ENCODE measurements at places on chromosomes 12 and 14.

GRCh38 chr14:94638339-94638738 lies 26.1 kb downstream of the SERPINA3 start:
- DNase-seq, result no peak

DNA sequence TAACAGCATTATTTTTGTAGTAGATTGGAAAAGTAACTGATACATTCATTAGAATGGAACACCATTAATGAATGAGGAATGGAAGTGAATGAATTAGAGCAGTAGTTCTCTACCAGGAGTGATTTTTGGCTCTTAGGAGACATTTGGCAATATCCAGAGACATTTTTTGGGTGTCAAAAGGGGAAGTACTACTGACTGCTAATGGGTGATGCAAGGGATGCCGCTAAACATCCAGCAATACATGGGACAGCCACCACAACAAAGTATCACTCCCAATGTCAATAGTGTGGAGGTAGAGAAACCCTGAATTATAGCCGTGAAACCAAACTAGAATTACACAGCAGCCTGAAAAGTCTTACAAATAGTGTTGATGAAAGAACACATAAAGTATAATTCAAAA lies 1.5 kb downstream of the CHURC1 start:
- DNase-seq, result no peak

DNA sequence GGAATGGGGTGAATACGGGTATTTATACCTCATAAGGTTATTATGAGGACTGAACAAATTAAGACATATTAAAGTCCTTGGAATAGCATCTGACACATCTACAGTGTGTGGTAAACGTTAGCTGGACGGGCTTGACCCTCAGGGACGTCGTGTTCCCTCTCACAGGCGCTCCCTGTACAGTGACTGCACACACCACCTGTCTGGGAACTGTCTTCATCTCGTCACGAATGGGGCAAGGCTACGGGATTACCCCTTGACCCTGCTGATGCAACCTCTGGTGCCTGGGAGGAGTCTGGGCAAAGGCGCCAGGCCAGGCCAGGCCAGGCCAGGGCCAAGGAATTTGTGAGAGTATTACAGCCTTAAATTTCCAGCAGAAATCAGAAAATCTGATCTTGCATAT lies 191.1 kb downstream of the CALM1 start:
- DNase-seq, result no peak

DNA sequence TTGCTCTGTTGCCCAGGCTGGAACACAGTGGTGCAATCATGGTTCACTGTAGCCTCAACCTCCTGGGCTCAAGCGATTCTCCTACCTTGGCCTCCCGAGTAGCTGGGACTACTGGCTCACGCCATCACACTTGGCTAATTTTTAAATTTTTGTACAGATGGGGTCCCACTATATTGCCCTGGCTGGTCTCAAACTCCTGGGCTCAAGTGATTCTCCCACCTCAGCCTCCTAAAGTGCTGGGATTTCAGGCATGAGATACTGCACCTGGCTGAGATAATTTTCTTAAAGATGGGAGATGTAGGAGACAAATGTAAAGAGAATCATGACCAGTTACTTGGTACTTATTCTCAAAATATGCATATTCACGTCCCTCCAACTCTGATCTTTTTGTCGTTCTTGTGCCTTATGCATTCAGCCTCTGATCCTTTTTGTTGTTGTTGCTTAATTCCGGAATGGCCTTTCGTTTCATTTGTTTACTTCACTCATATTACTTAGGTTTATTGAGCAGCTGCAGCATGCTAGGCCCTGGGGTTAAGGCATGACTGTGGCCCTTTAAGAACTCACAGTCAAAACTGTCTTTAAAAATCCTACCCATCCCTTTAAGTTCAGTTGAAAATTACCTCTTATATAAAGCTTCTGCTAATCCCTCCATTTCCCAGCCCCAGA lies 8.9 kb downstream of the RBMS2 start:
- no peak for DNase-seq

DNA sequence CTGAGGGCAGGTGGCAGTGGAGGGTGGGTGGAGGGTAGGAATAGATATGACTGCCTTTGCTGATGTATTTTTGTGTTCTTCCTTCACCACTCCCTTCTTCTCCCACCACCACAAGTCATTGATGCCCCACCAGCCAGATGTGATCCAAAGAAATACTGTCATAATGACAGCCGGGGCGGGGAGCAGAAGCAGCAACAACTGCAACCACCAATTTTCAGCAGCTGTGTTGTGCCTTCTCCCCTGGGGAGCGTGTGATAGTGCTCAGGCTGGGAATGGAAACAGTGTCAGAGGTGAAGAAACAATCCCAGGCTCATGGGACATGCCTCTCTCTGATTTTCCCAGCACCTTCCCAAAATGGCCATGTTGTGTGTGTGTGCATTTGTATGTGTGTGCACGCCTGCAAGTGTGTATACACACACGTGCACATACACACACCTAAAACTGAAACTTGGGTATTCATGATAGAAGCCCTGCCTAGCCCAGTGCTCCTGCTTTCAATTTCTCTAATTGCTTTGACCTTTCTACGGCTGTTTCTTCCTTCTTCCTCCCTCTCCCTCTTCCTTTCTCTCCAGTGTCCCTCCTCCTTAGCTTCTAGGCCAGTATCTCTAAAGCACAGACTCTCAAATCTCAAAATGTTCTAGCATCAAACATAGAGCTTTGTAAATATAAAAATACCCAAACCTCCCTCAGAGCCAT lies 299.2 kb upstream of the FKBP4 start:
- no peak for DNase-seq

- no peak for DNase-seq
Measured at GRCh38 chr14:26841920-26842741, 244.3 kb upstream of the NOVA1 start.

DNA sequence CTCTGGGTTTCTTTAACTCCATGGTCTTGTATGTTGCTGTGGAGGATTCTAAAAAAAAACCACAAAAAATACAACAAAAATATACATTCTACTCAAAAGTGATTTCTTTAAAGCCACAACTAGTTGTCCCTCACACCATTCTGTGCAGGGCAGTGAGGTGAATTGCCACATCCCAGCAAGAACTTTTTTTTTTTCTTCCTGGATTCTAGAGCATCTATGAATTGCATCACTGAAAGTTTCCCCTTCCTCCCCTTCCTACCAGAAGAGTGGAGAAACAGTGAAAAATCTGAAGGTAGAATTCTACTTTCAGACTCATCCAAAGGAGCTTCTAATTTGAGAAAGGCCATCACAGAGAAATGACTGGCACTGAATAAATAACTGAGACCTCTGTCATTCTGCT lies 395.3 kb downstream of the AEBP2 start:
- no peak for DNase-seq

GRCh38 chr12:59500335-59500734 lies 95.5 kb upstream of the SLC16A7 start:
- no peak for DNase-seq

DNA sequence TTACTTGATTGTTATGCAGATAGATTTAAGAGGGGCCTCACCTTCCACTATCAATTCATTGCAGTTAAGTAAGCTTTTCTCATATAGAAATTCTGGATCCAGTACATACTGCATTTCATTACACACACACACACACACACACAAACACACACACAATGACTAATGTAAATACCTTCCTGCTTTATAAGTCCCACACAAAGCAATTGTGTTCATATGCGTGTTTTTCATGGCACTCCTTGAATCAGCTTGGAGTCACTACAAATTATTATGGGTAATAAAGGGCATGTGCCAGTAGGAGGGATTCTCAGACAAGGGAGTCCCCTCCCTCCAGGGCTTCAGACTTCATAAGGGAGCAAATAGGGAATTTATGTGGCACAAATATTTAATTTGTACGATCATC lies 4.5 kb downstream of the MIPOL1 start:
- DNase-seq, result no peak

GRCh38 chr12:118456741-118457140 lies 80.4 kb downstream of the SUDS3 start:
- no peak for DNase-seq

- no peak for DNase-seq
Measured at GRCh38 chr12:14984766-14985285, 12.0 kb downstream of the PDE6H start.

GRCh38 chr12:78315028-78315427 lies 484.3 kb downstream of the NAV3 start:
- DNase-seq, result no peak

DNA sequence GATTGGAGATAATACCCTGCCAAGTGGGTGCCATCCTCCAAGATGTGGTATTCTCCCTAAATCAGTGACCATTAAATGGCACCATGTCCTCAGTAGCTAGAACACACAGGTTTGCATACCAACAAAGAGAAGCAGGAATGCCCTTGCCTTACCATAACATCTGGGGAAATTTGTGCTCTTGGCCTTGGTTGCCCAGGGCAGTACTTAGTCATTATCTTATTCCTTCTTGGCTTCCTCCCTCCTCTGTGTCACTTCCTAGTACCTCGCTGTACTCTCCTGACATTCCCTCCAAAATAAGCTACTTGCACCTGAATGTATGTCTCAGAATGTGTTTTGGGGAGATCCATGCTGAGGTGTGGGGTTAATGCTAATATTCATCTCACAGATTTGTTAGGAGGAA lies 43.4 kb downstream of the GPR65 start:
- no peak for DNase-seq

GRCh38 chr12:2168808-2169207 lies 116.0 kb downstream of the CACNA1C start:
- DNase-seq, result no peak

GRCh38 chr12:54988402-54989054 lies 4.0 kb upstream of the TESPA1 start:
- no peak for DNase-seq

- DNase-seq, result no peak
Measured at GRCh38 chr12:64181430-64182291, 40.4 kb downstream of the KICS2 start.

GRCh38 chr12:93624595-93625294 lies 52.3 kb downstream of the SOCS2 start:
- no peak for DNase-seq

DNA sequence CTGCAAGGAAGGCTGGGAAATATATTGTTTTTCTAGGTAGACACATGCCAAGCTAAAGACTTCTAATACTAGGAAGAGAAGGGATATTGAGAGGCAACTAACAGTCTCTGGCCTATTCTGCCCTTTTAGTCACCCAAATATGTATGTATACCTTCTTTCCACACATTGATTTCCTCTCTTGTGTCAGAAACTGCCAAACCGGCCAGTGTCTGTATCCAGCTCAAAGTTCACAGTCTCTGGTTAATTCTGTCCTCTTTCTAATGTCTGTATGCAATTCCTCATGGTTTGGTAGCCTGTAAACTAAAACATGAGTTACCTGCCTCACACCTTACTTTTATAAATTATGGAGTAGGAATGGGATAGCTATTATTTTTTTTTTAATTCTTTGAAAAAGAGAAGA lies 25.2 kb upstream of the CPSF6 start:
- DNase-seq, result no peak

- no peak for DNase-seq
Measured at GRCh38 chr14:86796221-86797074, 1196.5 kb downstream of the GALC start.

GRCh38 chr12:101001669-101002068 lies 207.1 kb downstream of the ANO4 start:
- DNase-seq, result no peak

DNA sequence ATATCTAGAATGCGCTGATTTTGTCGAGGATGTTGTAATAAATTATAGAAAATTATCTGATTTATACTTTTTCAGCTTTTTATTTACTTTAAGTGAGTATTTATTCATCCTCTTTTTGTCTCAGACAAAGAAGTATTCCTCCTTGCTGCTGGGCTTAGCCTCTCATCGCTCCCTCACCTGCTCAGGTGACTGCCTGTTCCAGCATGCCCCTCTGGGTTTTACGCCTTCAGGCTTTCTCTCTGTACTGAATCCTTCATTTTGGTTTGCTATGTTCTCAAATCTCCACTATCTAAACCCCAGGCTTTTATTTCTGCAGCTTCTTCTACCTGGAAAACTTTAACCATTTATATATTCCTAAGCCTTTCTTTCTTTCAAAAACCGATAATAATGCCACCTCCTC lies 1650.9 kb upstream of the SEL1L start:
- DNase-seq, result no peak

DNA sequence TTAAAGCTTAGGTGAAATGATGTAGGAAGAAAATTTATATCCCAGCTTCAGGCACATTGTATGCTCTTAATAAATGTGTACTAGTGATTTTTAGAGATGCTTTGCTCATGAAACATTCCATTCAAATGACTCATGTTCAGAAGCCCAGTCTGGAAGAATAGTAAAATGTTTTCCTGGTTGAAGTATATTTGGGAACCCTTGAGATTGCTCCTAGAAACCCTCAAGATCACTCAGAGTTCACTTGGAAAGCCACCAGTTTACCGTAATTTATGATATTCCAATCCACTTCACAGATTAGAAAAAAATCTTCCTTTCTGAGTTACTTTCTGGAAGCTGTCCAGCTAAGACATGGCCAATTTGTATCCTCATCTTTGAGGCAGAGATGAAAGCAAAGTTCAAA lies 186.4 kb downstream of the SYT10 start:
- no peak for DNase-seq

DNA sequence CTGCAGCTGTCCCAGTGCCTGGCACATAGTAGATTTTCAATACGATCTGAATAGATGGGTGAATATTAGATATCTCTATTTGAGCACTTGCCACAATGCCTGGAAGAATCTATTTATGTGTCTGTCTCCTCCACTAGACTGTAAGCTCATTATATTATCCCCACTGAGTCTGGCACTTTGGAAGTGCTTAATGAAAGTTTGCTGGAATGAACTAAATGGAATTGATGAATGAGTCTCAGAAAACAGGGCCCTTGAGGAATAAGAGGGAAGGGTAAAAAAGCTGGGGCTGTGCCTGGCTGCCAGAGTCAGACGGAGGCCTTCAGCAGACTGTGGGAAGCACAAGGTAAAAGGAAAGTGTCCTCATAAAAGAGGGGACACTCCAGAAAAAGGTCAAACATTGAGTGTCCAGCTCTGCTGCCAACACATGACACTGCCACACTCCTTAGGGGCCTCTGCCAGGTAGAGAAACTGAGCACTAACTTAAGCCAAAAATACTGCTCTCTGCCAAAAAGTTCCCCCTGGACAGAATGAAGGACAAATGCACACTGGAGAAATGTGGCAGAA lies 39.3 kb downstream of the GLT8D2 start:
- no peak for DNase-seq

- DNase-seq, result no peak
Measured at GRCh38 chr12:106729611-106730010, 44.9 kb upstream of the RIC8B start.

- no peak for DNase-seq
Measured at GRCh38 chr12:57112492-57113294, 1.5 kb upstream of the STAT6 start.

DNA sequence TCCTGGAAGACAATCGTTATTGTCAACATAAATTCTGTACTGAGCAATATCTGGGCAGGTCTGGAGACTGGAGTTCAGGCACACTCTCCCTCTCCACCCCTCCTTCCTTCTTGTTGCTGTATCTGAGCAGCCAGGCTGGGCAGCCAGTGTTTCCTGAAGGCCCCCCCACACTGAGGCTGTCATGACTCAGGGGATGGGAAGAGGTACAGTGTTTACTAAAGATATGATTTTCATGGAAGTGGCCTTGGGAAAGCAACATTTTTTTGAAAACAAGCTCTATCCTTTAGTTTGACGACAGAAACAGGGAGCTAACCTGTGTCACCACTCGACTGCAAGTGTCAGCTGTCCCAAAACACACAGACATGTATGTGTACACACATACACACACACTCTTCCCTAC lies 1485.4 kb upstream of the TMEM132C start:
- no peak for DNase-seq

GRCh38 chr14:59582161-59582560 lies 5.5 kb upstream of the CCDC175 start:
- no peak for DNase-seq
